ENCODE measurements at places on chromosomes 7 and 10.

GRCh38 chr10:80371467-80371866 lies 14.9 kb downstream of the DYDC2 start:
- no peak for DNase-seq

DNA sequence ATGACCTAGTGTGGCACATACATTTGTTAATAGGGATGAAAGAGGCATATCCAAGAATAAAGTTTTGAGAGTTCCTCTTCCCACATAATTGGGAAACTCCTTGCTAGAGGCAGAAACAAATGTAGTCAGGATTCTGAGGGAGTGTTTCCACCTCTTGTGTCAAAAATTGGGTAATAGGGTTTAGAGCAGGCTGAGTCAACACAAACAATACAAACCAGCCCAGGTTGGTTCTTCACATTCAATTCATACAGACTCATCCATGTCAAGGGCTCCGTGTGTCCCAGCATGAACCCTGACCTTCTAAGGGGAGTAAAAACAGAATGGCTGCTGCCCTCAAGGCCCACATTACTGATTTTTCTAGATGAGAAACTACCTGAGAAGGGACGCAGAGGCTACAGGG lies 75.3 kb downstream of the GLI3 start:
- DNase-seq = no peak

DNA sequence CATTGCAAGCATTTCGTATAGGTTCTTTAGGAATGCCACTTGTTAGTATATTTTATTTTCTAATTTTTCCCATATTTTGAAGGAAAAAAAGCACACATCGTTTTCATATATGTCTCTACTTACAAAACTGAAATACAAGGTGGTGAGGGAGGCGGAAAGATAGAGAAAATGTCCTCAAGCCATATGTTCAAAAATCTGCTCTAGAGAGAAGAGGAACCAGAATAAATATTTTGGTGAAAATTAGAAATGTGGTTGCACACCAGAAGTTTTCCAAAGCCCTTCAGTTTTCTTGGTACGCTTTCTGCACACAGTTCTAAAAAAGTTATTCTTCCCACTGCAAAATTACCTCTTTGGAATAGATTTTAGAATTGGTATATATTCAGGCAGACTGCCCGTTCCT lies 107.4 kb upstream of the RHOBTB1 start:
- DNase-seq = no peak

GRCh38 chr10:14779001-14779651 lies 4.4 kb upstream of the FAM107B start:
- no peak for DNase-seq

GRCh38 chr10:74079028-74079935 lies 71.3 kb downstream of the AP3M1 start:
- DNase-seq = no peak

DNA sequence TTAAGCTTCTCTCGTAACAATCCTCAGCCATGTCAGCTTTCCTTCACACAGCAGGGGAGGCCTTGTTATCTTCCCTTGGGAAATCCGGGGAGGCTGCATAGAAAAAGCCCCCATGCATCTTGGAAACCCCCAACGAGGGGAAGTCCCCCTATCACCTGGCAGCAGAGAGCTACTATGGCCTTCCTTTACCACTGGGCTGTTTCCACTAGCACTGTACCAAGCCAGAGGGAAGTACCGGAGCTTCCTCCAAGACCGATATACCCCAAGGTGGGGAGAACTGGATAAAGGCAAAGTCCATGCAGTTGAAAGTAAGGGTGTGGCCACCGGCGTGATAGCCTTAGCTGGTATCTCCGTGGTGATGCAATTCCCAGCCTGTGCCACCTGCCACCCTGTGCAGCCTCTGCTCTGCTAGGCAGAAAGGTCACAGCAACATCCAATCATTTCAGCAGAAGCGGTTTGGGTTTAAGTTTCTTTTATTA lies 4.4 kb upstream of the CLIP2 start:
- no peak for DNase-seq
